ENCODE measurements at places on chromosomes 7 and 10.

DNA sequence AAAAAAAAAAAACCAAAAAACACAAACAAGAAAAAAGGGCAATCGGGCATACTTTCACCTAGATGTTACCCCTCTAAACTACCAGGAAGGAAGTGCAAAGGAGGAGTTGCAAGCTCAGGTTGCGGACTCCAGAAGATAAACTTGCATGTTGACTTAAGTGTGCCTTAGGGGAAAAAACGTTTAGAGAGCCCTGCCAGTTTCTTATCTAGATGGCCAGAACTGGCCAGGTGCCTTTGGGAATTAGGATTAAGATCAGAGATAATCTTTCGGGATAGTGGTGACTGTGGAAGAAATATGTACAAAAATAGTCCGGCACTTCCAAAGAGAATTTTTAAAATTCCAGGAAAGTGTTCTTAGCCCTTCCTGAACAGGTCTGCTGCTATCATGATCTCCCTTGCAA lies 17.6 kb downstream of the EVX1 start:
- DNase-seq: no peak

DNA sequence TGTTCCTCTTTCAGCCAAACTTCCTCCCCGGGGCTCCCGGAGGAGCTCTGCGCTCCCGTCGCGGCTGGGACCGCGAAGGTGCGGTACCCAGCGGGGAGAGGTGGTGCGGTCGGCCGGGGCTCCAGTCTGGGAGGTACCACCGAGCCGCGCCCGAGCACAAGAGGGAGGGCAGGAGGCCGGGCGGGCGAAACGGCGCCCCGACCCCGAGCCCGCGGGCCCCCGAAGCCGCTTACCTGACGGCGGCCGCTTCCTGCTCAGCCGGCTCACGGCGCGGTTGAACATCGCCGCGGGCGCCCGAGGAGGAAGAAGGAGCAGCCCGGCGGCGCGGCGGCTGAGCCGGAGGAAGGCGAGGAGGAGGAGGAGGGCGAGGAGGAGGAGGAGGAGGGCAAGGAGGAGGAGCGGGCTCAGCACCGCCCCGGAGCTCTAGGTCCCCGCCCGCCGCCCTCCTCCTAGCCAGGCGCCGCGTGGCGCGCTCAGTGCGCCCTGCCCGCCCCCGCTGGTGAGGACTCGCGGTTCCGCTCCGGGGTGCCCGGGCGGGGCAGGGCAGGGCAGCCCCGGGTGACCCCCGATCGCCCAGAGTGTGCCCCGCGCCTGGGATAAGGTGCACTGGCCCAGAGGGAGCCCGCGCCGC lies at the start of gene RGS10:
TSS of gene RGS10 (minus strand) at position 363 of the 631 bp plus-strand sequence. CDS start at position 282, 81 bp downstream.
- DNase-seq: peak; percentile 76

GRCh38 chr10:71053169-71053895 lies 159.0 kb upstream of the UNC5B start:
- no peak for DNase-seq

DNA sequence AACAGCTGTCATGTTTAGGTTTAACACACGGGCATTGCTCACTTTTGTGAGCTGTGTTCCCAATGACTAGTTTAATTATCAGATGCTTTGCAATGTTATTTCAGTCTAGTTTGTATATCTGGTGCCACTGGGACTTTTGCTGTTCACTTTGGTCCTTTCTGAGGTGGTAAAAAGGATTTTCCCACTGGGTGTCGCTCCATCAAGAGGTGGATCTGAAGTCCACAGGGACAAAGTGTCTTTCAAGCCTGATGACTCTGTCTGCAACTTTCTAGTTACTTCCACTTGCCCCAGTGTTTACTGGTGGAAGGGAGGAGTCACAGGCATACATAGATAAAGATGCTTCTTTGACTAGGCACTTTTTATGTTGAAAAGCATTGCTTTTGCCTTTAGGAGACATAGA lies 242.2 kb downstream of the HGF start:
- no peak for DNase-seq

DNA sequence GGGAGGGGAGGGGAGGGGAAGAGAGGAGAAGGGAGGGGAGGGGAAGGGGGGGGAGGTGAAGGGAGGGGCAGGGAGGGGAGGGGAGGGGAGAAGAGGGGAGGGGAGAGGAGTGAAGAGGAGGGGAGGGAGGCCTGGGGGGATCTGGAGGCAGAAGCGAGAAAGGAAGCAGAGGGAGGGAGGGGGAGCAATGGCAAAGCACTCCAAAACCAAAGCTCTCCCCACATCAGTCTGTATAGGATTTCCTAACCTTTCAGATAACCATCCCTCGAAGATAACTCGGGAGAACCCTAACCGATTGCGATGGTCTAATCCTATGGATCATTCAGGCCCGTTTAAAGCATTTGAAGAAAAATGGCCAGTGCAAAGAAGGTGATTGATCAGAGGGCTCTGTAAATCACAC lies 19.0 kb downstream of the EBF3 start:
- DNase-seq: no peak

DNA sequence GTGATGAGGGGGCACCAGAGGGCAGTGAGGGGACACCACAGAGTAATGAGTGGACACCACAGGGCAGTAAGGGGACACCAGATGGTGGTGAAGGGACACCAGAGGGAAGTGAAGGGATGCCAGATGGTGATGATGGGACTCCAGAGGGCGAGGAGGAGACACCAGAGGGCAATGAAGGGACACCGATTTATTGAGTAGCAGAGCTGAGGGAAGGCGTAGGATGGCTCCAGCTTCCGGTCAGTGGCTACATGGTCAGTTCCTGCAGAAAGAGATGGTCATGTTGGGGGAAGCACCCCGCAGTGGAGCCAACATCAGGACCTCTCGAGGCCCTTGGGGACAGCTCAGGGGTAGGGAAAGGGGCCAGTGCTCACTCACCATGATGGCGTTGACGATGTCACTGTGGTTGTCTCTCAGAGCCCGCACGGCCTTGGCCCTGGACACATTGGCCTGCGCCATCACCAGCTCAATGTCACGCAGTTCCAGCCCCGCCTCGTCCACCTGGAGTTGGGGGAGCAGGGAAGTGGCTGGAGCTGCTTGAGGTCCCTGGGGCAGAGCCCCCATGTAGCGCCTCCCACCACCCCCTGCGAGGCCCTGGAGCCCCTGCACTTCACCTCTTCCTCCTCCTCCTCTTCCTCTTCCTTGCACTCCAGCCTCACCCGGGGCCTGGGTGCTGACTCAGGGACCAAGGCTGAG lies 8.4 kb downstream of the NACAD start:
- no peak for DNase-seq

GRCh38 chr7:6653071-6654003 lies 16.2 kb downstream of the ZNF316 start:
- no peak for DNase-seq

DNA sequence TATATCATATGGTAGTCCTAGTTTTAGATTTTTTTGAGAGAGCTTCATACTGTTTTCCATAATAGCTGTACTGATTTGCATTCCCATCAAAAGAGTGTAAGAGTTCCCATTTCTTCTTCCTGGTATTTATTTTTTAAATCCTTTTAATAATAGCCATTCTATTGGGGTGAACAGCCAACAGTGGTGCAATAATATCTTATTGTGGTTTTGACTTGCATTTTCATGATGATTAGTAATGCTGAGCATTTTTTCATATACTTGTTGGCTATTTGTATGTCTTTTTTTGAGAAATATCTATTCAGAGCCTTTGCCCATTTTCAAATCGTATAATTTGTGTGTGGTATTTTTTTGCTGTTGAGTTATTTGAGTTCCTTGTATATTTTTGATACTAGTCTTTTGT lies 167.4 kb downstream of the FZD1 start:
- DNase-seq: no peak

- no peak for DNase-seq
These were observed 131.0 kb upstream of the PALS2 start for GRCh38 chr7:24442170-24442777.

- DNase-seq: no peak
These were observed 11.4 kb upstream of the FAM53B start for GRCh38 chr10:124755581-124755980.

- DNase-seq: no peak
These were observed 327.1 kb downstream of the PRPF18 start for GRCh38 chr10:13913897-13914296.

DNA sequence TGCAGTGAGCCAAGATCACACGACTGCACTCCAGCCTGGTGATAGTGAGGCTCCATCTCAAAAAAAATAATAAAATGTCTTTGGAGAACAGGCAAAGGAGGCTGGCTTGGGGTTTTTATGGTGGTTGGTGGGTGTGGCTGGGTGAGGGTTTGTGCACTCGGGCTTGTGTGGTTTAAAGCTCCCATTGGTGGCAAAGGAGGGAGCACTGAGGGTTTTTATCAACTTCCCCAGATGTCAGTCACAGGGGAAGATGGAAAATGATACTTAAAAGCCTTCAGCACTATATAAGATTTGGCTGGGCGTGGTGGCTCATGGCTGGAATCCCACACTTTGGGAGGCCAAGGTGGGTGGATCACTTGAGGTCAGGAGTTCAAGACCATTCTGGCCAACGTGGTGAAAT lies 16.3 kb upstream of the RNF216 start:
- DNase-seq: no peak

- DNase-seq: no peak
These were observed 84.6 kb downstream of the CH25H start for GRCh38 chr10:89122433-89123051.

- DNase-seq: no peak
These were observed 164.5 kb upstream of the NPVF start for GRCh38 chr7:25392588-25393338.

- DNase-seq: peak; percentile 7
These were observed 1.2 kb downstream of the CASD1 start for GRCh38 chr7:94510582-94511496.

DNA sequence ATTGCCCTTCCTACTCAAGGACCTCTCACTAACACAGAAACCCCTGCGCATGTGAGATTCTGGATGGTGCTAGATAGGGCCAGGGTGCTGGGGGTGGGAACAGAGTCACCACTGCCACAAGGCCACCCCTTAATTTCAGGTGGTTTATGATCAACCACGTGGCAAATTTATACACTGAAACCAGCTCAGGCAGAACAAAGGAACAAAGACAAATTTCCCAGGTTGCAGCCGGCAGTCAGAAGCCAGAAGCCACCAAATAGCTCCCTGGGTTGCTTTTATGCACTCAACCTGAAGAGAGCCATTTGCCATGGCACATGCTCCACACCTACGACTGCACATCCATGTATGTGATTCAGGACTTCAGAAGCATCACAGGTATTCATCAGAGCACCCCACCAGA lies 2.5 kb downstream of the VOPP1 start:
- DNase-seq: no peak

DNA sequence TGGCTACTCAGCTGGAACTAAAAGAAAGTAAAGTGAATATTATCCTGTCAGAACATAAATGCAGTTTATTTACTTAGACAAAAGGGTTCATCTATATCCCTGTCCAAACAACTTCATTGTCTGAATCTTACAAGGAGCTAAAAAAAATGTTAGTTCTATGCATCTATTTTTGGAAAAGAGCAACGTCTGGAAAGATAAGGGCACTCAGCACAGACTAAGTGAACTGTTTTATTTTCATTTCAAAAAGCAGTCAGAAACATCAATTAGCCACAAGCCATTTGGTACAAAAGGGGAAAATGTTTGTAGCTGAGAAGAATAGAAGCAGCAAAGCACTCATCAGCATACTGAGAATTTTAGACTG lies 245.5 kb downstream of the FOXP2 start:
- DNase-seq: no peak

- no peak for DNase-seq
These were observed 646.0 kb downstream of the PARD3 start for GRCh38 chr10:34169131-34169530.

DNA sequence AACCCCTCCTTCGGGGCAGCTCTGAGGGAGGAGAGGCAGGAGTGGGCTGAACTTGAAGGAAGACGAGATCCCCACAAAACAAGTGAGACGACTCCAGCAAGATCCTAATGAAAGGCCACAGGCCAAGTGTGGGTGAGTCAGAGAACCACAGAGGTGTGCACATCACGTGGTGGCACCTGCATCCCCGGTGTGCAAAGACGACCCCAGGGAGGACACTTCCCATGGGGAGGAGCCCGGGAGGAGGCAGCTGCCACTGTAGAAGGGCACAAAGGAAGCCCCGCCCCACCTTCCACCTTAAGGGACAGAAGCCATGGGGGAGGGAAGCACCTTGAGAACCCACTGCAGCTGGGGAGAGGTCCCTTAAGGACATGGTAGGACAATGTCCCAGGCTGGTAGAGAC lies 45.7 kb downstream of the ESYT2 start:
- no peak for DNase-seq

- DNase-seq: no peak
These were observed 302.6 kb upstream of the LYZL1 start for GRCh38 chr10:28986117-28986792.

GRCh38 chr10:129105266-129105665 lies 361.8 kb upstream of the MGMT start:
- no peak for DNase-seq

GRCh38 chr7:128672927-128673517 lies 930 bp downstream of the GARIN1A start:
- no peak for DNase-seq

DNA sequence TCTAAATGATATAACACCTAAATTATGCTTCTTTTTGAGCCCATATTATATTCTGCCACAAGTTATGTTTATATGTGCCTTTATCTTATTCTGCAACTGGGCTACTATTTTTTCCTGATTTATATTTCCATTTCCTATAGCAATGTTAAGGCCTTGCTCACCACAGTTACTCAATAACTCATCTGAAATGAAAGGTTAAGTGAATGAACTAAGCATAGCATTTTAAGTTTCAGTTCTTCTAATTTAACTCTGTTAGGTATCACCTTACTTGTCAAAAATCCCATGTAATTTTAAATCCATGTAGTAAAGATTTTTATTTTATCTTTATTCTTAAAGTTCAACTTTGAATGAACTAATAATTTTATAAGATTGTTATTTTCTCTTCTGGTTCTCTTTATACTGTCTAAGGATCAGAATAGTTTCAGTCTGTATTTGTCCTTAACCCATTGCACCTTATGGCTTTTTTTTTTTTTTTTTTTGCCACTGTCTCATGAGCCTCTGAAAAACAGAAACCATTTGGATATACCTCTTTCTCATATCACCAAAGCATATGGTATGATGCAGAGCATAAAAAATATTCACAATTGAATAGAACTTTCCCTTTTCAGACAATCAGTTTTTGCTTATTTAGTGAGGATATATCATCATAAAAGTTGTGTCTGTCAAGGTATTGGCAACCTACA lies 301.8 kb upstream of the ZWINT start:
- no peak for DNase-seq

DNA sequence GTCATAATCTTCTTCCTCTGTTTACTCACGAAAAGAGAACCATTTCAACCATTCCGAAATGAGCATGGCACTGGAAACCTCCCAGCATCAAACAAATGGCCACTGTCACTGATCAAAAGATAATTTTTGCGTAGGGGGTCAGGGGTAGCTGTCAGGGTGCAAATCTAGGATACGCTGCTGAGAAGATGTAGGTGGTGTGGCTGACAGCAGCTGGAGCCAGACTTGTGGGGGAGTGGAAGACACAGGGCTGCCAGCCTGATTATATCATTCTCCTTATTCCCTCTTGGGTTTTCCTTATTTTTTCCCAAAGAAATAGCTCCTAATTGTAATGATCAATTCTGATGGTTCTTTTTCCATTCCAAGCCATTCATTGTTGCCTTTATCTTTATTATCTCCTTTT lies 266.1 kb downstream of the SORCS1 start:
- no peak for DNase-seq

All from stimulated activated CD4-positive, alpha-beta T cell treated with anti-CD3 and anti-CD28 coated beads, Interleukin-1b, Interleukin-23, amount 100 ng/mL, for 24 hours (primary cell).